ENCODE measurements at places on chromosomes 12 and 14.

- DNase-seq: no peak
These were observed 295.7 kb downstream of the ADGRD1 start for GRCh38 chr12:131249246-131250027.

GRCh38 chr12:132506328-132507160 lies 16.6 kb downstream of the FBRSL1 start:
- DNase-seq: peak; percentile 67

GRCh38 chr12:40999210-40999609 lies 188.9 kb upstream of the PDZRN4 start:
- DNase-seq: no peak

GRCh38 chr14:73729556-73730265 lies 15.5 kb upstream of the PNMA1 start:
- peak; percentile 41 for DNase-seq

DNA sequence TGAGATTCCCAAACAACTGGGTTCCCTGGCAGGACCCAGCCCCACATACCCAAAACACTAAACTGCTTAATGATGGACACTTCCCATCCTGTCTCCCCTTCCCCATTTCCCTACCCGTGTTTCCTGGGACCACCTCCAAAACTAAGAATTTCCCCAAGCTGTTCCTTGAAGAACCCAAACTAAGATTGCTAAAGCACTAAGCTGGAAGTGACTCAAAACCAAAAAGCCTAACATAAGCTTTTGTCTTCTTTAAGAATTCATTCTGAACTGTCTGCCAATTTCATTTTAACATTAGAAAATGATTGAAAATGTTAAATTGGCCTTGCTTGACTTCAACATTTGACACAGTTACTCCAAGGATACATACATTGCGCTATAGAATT lies 29.5 kb upstream of the STAB2 start:
- no peak for DNase-seq

- DNase-seq: peak; percentile 62
These were observed 15.5 kb upstream of the MLXIP start for GRCh38 chr12:122062832-122063693.

DNA sequence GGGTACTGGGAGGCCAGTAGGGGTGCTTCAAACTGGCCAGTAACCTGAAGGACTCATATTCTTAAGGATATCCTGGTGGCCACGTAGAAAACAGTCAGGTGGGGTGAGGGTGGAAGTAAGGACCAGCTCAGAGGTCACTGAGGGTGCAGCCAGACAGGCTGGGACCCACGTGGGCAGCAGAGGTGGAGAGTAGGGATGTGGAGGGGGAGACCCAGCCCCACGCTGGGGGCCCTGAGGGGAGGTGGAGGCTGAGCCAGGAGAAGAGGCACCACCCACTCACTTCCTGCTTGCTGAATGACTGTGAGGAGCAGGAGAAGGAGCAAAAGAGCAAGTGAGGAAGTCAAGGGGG lies 12.6 kb upstream of the SERPINA3 start:
- no peak for DNase-seq

GRCh38 chr12:122048151-122048550 lies 26.5 kb downstream of the BCL7A start:
- no peak for DNase-seq

DNA sequence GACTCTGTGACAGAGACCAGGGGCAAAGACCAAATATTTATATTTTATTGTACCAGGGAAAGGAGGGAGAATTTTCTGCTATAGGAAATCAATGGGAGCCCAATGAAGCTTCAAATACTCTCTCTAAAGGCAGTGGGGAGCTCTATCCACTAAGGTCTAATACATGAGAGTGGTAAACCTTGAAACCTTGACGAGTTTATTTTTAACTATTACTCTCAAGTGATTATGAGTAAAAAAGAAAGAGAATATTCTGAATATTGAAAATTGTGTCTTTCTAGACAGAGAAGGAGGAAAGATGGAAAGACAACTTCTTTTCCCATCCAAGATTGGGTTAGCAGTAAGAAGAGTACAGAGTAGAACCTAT lies 1722.1 kb upstream of the SEL1L start:
- no peak for DNase-seq

DNA sequence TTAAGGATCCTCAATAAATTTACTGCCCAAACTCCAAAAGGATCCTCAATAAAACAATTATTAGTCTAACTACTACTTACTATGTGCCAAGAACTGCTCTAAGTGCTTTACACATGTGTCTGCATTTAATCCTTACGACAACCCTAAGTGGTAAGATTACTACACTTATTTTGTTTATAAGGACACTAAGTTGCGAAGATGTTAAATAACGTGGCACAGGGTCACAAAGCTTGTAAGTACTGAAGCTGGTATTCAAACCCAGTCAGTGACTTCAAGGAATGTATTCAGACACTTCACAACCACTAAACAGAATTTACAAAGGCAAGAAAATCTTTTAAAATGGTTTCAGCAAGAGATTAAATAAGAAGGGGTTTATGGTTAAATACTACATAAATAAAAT lies 13.0 kb downstream of the FERMT2 start:
- no peak for DNase-seq

DNA sequence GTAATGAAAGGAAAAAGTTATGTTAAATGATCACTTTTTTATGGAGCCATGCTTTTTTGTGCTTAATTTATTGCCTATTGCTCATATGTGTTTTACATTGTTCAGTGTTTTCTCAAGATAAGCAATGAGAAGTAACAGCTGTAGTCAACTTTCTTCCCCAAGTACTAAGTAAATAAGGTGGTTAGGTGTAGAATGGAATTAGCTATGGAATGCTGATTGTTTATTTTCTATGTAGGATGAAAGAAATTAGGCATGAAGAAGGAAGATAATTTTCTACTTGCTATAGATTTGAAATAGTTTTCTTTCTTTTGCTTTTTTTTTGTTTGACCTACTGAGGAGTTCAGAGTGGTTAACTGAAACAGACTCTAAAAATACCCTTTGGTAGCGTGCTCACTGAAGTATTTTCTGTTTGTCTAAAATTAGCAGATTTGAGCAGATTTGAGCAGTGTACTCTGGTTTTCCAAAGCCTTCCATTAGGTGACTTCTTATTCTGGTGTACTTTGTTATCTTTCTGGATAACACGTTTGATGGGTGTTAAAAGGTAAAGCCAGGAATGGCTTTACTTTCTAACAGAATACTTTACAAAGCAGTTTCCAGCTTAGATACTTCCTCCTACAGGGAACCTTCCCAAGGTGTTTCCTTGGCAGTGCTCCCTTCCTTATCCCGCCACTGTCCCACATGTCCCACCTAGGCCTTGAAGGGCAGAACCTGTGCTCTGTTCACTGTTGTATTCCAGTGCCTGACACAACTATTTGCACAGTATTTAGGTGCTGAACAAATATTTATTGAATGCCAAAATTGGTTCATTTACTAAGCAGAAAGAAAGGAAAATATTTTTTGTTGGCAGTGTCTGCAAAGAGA lies 56.0 kb downstream of the RASSF3 start:
- no peak for DNase-seq

DNA sequence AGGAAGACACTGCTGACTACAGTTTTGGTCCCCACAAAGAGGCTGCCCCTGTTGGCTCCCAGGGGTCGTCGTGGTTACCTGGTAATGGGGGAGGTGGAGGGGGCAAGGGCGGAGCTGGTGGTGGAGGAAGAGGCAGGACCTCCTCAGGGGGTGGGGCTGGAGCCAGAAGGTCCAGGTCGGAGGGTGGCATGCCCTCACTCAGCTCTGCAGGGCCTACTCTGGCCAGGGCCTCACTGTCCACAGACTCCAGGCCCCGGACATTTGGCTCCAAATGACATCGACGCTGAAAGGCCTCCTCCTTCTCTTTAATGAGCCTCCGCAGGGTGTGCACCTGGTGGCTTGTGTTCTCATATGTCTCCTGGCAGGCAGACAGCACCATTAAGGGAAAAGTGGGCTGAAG lies 28.5 kb downstream of the PRPF40B start:
- peak; percentile 67 for DNase-seq

GRCh38 chr12:25883026-25883916 lies 75.2 kb upstream of the RASSF8 start:
- DNase-seq: no peak

DNA sequence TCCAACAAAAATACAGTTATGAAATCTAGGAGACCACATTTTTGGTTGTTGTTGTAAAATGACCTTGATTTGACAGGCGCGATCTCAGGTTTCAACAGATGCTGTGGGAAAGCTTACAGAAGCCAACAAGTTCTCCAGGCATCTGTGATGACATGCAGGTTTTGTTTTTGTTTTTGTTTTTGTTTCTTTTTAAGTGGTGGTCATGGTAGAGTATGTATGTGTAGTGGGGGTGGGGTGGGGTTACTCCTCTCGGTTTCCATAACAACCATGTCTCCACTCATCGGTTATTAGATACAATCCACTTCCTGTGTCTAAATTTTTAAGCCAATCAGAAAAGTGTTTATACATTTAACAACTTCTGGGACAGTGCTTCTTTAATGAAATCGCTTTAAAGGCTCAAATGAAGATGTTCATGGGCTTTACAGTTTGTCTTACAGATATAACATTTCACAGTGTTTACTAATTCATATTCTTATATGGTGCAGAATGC lies 199.9 kb upstream of the FOXN3 start:
- no peak for DNase-seq

DNA sequence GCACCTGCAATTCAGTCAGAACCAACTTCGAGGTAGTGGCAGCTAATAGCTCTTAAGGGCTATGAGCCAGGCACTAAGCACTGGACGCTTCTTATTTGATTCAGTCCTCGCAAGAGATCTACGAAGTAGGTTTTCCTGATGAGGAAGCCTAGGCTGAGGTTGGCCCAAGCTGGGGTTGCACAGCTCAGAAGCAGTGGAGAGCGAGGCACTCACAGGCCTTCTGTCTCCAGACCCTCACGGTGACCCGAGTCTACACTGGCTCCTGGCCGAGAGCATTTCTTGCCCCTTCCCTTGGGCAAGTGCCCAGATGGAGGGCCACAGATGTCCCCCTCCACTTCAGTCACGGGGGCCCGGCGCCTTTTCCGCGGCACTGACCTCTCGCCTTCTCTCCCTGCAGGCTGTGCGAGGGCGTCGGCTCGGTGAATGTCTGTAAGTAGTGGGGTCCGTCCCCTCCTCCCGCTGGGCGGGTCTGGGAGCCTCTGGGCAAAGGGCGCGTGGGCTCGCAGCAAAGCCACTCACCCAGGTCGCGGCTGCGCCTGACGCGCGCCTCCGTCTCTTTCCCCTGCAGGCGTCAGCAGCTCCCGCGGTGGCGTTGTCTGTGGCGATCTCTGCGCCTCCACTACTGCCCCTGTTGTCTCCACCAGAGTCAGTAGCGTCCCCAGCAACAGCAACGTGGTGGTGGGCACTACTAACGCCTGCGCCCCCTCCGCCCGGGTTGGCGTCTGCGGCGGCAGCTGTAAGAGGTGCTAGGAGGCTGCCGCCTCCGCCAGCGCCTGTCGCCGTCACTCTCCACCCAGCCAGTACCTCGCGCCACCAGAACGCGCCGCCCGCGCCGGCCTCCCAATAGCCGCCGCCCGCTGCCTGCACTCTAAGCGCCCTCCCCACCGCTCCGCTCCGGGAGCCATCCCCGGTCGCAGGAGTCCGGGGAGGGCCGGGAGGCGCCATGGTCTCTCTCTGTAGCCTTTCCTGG lies 13.1 kb downstream of the KRT83 start:
- DNase-seq: peak; percentile 91

DNA sequence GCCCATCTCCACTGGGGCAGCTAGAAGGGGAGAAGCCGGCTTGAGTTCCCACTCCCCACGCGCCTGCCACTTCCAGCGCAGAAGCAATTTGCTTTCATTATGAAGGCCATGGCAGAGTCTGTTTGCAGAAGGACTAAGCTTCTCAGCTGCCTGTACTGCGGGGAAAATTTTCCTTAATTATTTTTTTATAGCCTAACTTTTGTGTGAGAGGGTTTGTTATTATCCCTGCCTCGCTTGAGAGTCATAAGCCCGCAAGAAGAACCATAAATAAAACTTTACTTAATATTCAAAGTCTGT lies 56.0 kb upstream of the DLK1 start:
- no peak for DNase-seq

GRCh38 chr12:16581416-16581815 lies 24.5 kb downstream of the LMO3 start:
- DNase-seq: no peak

GRCh38 chr12:94228488-94228907 lies 80.1 kb downstream of the PLXNC1 start:
- DNase-seq: no peak

GRCh38 chr12:115755061-115755724 lies 522.3 kb downstream of the MED13L start:
- DNase-seq: no peak

GRCh38 chr14:68736471-68736871 lies 56.4 kb downstream of the ZFP36L1 start:
- DNase-seq: peak; percentile 57

GRCh38 chr12:132946246-132946820 lies 9.8 kb downstream of the ZNF605 start:
- no peak for DNase-seq

DNA sequence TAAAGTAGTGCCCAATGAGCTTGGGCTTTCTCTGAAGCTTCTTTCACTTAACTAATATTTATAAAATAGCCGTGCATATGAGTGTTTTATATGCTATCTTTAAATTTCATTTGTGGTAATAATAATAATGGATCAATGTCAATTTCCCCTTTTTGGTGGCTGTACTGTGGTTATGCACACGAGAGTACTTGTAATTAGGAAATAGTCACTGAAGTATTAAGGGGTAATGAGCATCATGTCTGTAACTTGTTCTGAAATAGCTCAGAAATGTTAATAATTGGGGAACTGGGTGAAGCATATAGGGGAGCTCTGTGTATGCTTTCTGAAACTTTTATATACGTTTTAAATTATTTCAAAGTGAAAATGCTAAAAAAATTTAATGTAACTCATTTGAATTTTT lies 7.0 kb upstream of the RNASE8 start:
- no peak for DNase-seq

DNA sequence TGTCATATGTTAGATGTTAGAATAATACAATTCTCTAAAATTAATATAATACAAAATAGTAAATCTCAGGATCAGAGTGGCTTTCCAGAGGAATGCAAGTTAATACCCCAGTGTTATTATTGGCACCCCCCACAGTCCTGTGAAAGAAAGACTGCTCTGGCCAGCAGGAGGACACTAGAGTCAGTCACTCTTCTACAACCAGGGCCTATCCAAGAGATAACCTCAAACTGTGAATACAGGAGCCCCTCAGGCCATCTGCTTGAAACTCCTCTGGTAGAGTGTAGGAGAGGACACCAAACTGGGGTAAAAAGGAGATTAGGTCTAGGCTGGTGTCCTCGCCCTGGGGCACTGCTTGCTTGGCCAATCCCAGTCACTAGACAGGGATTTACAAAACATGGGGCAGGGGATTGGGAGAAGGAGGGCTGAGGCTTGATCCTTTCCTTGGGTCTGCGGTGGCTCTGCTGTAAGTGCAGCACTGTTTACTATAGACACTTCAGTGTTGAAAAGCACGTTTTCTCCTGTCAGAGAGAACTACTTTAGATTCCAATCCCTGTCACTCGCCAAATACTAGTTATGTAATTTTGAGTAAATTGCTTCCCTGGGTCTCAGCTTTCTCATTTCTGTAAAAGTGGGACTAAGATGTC lies 44.5 kb upstream of the PTPRR start:
- no peak for DNase-seq

DNA sequence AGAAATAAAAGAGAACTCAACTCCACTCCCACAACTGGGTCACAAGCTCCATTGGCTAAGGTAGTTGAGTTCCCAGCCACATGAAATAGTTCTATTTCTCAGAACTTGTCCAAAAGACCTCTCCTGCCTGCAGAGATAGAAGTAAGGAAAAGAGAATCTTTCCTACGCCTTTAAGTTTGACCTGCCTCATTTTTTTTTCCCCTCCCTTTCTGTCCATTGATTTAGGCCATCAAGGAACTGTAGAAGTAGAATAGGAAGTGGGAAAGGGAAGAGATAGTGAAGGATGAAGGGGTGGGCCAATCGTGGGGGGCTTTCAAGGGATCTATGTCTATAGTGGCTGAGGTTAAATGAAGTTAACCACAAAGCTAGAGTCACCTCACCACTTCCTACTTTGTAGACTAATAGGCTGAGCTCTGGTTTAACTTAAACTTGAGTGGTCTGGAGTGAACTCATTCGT lies 13.9 kb upstream of the NUDT4 start:
- no peak for DNase-seq
